ENCODE measurements at places on chromosomes 1 and 21.

DNA sequence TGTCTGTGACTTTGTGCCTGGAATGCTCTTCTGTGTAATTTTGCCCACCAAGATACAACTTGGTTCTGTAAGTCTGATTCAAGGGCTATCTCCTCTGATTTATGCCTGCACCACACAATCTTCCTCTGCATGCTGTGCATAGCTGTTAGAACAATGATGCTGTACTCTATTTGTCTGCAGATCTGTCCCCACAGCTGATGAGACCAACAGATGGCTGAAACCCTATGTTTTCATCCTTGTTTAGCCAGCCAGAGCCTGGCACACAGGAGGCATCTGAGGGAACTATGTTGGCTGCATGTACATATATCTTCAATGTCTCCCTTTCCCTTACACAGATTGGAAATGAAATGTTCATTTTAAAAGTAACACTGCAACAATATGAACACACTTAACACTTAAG lies 58.0 kb upstream of the ABCA4 start:
- DNase-seq, result no peak

GRCh38 chr1:200081151-200081968 lies 53.9 kb downstream of the NR5A2 start:
- no peak for DNase-seq

- DNase-seq, result no peak
Measured at GRCh38 chr1:109807402-109807801, 43.7 kb upstream of the EPS8L3 start.

- DNase-seq, result no peak
Measured at GRCh38 chr1:56438901-56439551, 140.3 kb downstream of the PLPP3 start.

- DNase-seq, result no peak
Measured at GRCh38 chr1:209132736-209133467, 450.6 kb upstream of the CAMK1G start.

GRCh38 chr1:14827870-14828269 lies 229.4 kb downstream of the KAZN start:
- DNase-seq, result no peak

DNA sequence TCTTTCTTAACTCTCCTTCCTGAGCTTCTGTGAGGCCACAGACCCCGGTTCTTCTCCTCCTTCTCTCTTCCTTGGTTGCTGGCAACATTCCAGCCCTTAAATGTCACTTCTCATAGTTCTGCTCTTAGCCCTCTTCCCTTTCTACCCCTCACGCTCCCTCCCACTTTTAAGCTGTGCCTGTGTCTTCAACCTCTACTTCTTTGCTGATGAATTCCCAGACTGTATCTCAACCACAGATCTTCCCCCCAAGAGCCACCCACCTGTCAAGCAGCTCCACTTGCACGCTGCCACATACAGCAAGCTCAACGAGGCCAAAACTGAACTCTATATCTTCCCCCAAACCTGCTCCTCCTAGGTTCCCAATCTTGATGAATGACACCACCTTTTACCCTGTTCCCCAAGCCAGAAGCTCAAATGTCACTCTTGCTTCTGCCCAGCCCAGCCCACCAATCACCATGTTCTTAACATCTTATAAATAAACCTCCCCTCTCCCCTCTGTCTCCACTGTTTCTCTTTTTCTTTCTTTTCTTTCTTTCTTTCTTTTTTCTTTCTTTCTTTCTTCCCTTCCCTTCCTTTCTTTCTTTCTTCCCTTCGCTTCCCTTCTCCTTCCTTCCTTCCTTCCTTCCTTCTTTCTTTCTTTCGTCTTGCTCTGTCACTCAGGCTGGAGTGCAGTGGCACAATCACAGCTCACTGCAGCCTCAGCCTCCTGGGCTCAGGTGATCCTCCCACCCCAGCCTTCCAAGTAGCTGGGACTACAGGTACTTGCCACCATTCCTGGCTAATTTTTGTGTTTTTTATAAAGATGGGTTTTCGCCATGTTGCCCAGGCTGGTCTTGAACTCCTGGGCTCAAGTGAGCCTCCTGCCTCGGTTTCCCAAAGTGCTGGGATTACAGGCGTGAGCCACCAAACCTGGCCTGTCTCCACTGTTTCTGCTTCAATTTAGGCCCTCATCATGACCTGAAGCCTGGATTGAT lies 19.8 kb upstream of the PTP4A2 start:
- no peak for DNase-seq

DNA sequence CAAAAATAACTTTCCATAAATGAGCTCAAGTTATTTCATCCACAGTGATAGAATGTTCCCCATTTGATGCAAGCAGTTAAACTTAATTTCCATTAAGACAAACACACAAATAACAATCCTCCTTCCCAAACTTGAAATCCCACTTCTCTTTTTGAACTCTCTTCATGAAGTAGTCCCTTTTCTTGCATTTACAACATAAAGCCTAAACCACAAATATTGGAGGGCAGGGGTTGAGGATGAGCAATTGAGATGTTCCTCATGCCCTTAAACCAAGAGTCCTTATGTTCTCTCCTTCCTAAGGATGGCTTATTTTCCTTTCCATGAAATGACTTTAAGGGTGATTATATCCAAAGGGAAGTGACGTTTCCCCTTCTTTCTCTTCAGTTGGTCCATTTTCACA lies 228.8 kb downstream of the DISC1 start:
- DNase-seq, result no peak

Data from HTR-8/SVneo (cell line).